ENCODE measurements at places on chromosomes 4 and X.

- no peak for DNase-seq
These were observed 91.2 kb downstream of the LPAR4 start for GRCh38 chrX:78838709-78839108.

DNA sequence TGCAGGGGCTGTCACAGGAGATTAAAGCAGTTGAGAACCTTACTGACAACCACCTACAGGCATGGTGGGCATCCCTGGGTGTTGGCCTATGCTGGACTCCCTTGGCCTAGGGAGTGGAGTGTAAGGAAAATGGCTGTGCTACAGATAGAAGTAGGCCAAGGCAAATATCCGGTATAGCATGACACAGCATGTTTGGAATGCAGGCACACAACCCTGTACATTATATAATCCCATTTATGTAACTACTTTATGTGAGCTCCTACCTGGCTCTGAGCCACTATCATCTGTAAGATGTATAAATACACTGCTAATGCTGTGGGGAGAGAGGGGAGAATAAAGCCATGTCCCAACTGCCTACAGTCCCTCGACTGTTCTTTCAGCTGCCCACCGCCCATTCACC is 38.7 kb upstream of the KCTD8 start:
- DNase-seq = no peak

- DNase-seq = no peak
These were observed 373.7 kb upstream of the FTHL17 start for GRCh38 chrX:31445542-31445941.

DNA sequence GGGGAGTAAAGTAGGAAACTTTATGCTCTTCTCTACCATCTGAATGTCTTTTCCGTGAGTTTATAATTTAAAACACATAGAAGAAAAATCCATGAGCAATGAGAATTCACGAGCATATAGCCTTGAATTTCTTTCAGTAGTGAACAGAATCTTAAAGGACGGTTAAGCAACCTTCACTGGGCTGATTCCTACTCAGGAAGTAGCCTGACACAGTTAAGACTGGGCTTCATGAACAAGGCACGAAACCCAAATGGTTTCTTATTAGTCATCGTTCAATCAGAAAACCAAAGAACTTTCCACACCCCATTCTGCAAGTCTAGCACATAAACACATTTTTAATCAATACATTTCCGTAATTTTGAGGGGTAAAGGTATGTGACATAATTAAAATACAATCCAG is 95.8 kb downstream of the SH3KBP1 start:
- DNase-seq = no peak

DNA sequence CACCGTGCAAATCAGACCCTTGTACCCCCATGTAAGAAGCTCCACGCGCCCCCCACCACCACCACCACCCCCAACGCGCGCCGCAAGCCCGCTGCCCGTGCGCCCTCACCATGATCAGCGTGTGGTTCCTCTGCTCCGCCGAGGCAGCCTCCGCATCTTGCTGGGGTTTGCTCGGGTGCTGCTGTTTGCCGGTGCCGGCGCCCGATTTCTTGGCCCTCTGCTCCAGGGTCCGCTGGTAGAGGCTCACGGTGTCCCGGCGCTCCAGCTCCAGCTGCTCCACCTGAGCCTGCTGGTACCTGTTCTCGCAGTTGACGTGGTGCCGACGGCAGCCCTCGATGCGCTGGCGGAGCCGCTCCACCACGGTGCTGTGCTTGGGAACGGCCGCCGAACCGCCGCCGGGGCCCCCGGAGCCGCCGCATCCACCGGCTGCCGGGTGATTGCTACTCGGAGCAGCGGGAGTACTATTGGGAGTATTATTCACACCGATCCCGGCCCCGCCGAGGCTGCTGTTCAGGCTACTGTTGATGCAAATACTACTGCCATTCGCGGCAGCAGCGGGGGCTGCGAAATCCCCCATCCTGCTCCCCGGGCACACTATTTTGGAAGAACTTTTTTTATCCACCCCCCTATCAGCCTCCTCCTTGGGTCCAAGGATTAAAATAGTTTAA is 1.1 kb downstream of the MAML3 start:
- no peak for DNase-seq

Data from cerebellar nuclear complex (tissue), 1 donor.